Small intestine (tissue), 16 donors: ENCODE measurements at places on chromosomes 16 and 17. TPM values are rescaled to one million over a fixed set of nuclear protein-coding genes. Genes with fewer than 3 reads are reported as not detected.

DNA sequence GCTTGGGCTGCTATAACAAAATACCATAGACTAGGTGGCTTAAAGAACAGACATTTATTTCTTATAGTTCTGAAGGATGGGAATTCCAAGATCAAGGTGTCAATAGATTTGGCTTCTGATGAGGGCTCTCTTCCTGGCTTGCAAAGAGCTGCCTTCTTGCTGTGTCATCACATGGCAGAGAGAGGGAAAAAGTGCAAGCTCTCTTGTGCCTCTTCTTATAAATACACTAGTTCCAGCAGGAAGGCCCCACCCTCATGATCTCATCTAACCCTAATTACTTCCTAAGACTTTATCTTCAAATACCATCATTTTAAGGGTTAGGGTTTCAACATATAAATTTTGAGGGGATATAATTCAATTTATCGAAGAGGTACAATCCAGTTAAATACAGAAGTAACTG is 30.6 kb downstream of the ABCA9 start:
- no peaks in the 10 kb centered on the region for H3K4me1 ChIP-seq
- H3K27ac ChIP-seq, result no peak overlapping the region
- no peak for DNase-seq
- H3K27me3 ChIP-seq, result no peaks in the 10 kb centered on the region
- no peaks in the 10 kb centered on the region for H3K36me3 ChIP-seq
- no peak overlapping the region for H3K4me3 ChIP-seq

DNA sequence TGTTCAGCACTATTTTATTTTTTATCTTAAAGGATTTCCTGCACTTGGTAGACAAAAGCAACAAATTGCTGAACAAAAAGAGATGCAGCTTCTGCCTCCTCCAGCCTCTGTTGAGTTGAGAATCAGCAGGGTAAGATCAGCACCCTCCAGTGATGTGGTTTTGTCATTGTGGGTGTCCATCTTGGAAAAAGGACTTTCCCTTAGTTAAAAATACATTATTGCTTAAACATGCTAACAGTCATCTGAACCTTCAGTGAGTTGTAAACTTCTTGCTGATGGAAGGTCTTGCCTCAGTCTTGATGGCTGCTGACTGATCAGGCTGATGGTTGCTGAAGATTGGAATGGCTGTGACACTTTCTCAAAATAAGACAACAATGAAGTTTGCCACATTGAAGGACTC is 101.2 kb downstream of the PHKB start:
- H3K4me1 ChIP-seq, result no peaks in the 10 kb centered on the region
- H3K4me3 ChIP-seq, result no peak overlapping the region
- no peak overlapping the region for H3K27ac ChIP-seq

GRCh38 chr17:55607731-55608341 is 96.6 kb upstream of the SMIM36 start:
- no peak overlapping the region for H3K4me3 ChIP-seq
- DNase-seq, result peak; percentile 8
- H3K27ac ChIP-seq, result no peak overlapping the region

DNA sequence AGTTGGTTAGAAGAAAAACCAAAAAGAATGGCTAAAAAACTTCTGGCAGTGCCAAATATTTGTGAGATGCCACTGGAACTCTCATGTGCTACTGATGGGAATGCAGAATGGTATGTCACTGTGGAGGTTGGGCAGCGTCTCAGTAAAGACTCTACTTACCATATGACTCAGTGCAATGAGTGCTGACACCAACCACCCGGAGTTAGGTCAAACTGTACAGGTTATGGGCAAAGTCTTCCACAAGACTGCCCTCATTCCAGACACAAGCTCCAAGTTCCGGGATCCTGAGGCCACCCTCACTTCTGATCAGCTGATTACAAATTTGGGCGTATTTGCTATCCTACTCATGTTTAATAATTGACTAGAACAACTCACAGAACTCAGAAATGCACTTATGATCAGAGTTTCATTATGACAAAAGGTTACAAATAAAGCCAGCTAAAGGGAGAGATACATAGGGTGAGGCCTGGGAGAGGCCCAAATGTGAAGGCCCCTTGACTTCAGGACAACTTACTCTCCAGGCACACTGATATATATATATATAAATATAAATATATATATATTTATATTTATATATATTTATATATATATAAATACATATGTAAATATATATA is 114.9 kb downstream of the TRIM37 start:
- DNase-seq, result peak; percentile 85
- peak overlapping the region; percentile 59 for H3K27ac ChIP-seq
- H3K36me3 ChIP-seq, result no peaks in the 10 kb centered on the region
- no peaks in the 10 kb centered on the region for H3K27me3 ChIP-seq
- no peaks in the 10 kb centered on the region for H3K4me1 ChIP-seq
- no peak overlapping the region for H3K4me3 ChIP-seq

DNA sequence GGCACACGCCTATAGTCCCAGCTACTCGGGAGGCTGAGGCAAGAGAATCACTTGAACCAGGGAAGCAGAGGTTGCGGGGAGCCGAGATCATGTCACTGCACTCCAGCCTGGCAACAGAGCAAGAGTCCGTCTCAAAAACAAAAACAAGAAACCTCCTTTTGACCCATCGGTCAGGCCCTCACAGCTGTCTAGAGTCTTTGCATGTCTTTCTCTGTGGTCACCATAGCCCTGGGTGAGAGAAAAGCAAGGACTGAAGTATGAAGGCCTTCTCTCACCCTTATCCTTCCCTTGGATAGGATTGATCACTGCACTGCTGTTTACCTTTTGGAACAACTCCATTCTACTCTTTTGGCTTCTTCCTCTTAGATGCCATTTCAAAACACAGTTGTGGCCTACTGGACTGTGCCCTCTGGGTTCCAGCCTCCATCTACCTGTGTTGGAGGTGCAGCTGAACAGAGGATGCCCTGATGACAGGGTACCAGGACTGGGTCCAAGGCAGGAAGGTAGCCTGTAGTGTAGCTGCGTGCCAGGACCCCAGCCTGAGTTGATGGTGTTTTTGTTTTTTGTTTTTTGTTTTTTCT is 37.1 kb downstream of the LDHD start:
- H3K4me3 ChIP-seq, result no peak overlapping the region
- no peaks in the 10 kb centered on the region for H3K36me3 ChIP-seq
- no peak for DNase-seq
- H3K27ac ChIP-seq, result no peak overlapping the region
- no peaks in the 10 kb centered on the region for H3K27me3 ChIP-seq

DNA sequence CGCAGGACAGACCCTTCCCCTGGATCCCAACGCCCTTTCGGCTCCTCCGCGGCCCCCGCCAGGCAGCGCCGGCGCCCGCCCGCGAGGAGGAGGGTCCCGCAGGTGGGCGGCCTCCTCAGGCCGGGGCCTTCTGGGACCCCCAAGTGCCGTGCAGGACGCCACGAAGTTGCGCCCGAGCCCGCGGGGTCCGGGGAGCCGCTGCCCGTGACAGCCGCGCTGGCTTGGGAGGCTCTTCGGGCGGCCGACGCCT is 504 bp downstream of the ERN1 start:
- no peaks in the 10 kb centered on the region for H3K27me3 ChIP-seq
- H3K4me3 ChIP-seq, result peak overlapping the region; percentile 69
- H3K4me1 ChIP-seq, result peaks cover 28% of the 10 kb centered on the region
- H3K36me3 ChIP-seq, result no peaks in the 10 kb centered on the region
- DNase-seq, result no peak

GRCh38 chr16:50574745-50575136 is 26.5 kb downstream of the NKD1 start:
- H3K36me3 ChIP-seq, result no peaks in the 10 kb centered on the region
- DNase-seq, result no peak
- no peaks in the 10 kb centered on the region for H3K4me1 ChIP-seq
- peak overlapping the region; percentile 48 for H3K27ac ChIP-seq

DNA sequence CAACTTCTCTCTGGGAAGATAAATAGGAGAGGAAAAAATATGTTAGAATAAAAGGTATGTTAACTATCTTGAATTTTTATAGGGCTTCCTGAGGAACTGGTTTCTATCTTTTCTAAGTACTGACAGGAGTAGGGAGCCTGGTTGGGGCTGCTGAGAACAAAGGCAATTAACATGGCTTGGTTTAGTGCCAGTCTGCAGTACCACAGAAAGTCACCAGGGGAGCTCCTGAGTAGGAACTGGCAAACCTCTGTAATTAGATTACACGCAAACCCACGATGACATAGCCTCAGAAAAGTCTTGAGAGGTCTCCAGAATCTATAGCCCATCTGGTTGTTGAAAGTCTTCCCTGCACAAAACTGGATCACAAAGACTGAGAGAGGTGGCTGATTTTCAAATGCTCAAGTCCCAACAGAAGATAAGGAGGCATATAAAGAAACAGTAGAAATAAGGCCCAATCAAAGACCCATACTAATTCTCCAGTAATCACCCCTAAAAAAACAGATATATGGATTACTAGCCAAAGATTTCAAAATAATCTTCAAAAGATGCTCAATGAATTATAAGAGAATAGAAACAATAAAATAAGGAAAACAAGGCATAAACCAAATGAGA is 11.7 kb upstream of the CNTNAP4 start:
- H3K4me3 ChIP-seq, result no peak overlapping the region
- H3K27me3 ChIP-seq, result no peaks in the 10 kb centered on the region
- H3K27ac ChIP-seq, result no peak overlapping the region
- H3K4me1 ChIP-seq, result no peaks in the 10 kb centered on the region

DNA sequence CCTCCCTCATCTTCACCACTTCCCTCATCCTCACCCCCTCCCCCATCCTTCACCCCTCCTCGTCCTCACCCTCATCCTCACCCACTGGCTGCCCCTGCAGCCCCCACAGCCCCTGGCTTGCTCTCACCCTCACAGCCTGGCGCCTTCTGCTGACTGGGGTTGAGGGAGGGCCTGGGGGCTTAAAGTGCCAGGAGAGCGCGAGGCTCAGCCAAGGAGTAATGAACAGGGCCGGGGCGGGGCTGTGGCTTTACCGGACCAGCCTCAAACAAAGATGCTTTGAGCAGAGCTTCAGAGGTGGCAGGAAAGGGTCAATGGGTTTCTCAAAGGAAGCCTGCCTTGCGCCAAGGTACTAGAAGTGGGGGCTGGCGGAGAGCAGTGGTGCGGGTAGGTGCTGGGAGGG is at the start of gene PRSS33:
Gene PRSS33, minus strand, starts transcription at position 155 of the 400 bp plus-strand sequence. CDS start 1,013 bp downstream, outside the sequence.
- no peaks in the 10 kb centered on the region for H3K4me1 ChIP-seq
- peaks cover 18% of the 10 kb centered on the region for H3K27me3 ChIP-seq
- no peak for DNase-seq
- no peak within 1 kb of the TSS for H3K27ac ChIP-seq
- H3K4me3 ChIP-seq, result no peak within 1 kb of the TSS

- H3K27ac ChIP-seq, result no peak overlapping the region
- H3K27me3 ChIP-seq, result no peaks in the 10 kb centered on the region
- DNase-seq, result no peak
- H3K36me3 ChIP-seq, result no peaks in the 10 kb centered on the region
- no peaks in the 10 kb centered on the region for H3K4me1 ChIP-seq
These were observed 24.9 kb downstream of the HYDIN start for GRCh38 chr16:71205482-71206131.

- peaks cover 15% of the 10 kb centered on the region for H3K4me1 ChIP-seq
- DNase-seq, result peak; percentile 81
- no peaks in the 10 kb centered on the region for H3K36me3 ChIP-seq
These were observed 14.2 kb upstream of the RIPOR1 start for GRCh38 chr16:67514382-67514828.

- H3K27ac ChIP-seq, result no peak overlapping the region
- no peaks in the 10 kb centered on the region for H3K4me1 ChIP-seq
- no peaks in the 10 kb centered on the region for H3K27me3 ChIP-seq
- no peak overlapping the region for H3K4me3 ChIP-seq
These were observed 41.1 kb downstream of the CFAP20 start for GRCh38 chr16:58088091-58088490.

GRCh38 chr17:37092071-37092470 is 143.3 kb downstream of the AATF start:
- H3K4me1 ChIP-seq, result peaks cover 64% of the 10 kb centered on the region
- peaks cover 36% of the 10 kb centered on the region for H3K36me3 ChIP-seq
- H3K27ac ChIP-seq, result peak overlapping the region; percentile 75
- H3K4me3 ChIP-seq, result no peak overlapping the region
- no peaks in the 10 kb centered on the region for H3K27me3 ChIP-seq

DNA sequence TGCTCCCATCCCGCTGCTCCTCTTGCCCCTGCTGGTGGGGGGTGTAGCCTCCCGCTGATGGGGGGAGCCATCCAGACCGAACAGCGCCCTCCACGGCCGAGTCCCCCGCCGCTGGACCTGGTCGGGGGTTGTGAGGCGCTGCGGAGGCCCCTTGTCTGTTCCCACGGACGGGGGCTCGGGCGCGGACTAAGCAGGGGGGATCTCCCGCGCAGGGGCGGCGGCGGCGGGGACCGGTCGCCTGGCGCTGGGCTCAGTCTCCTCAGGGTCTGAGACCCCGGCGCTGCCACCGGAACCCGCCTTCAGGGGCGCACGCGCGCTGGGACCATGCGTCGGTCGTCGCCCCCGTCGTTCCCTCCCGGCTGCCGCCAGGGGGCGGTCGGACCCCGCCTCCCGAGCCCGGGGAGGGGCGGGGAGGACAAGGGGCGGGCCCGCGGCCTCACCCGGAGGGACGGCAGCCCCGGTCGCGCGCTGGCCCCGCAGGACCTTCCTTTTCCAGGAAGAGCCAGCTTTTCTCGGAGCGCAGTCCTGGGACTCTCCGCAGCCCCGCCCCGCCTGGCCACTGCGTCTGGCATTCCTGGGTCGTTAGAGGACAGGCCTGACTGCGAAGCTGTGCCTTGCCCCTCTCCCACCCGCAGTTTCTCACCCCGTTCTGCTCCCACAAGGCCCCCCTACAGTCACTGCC is 6.3 kb upstream of the IL32 start:
- peaks cover 10% of the 10 kb centered on the region for H3K36me3 ChIP-seq
- peaks cover 4% of the 10 kb centered on the region for H3K4me1 ChIP-seq
- H3K27me3 ChIP-seq, result no peaks in the 10 kb centered on the region
- H3K27ac ChIP-seq, result peak overlapping the region; percentile 90
- DNase-seq, result peak; percentile 96

DNA sequence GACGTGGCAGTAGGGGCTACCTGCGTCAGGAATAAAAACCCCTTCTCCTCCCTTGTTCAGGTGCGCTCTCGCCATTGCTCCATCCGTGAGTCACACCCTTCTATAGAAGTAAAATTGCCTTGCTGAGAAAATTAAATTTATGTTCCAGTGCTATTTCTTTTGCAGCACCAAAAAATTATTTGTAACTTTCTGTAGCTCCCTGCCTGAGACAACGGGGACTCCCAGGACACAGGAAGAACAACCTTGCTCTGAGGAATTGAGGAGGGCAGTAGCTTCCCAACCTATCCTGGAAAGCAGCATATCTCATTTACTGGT is 85.4 kb downstream of the EMP2 start:
- H3K4me1 ChIP-seq, result no peaks in the 10 kb centered on the region
- H3K4me3 ChIP-seq, result no peak overlapping the region
- H3K27me3 ChIP-seq, result no peaks in the 10 kb centered on the region
- no peaks in the 10 kb centered on the region for H3K36me3 ChIP-seq
- H3K27ac ChIP-seq, result no peak overlapping the region

- no peaks in the 10 kb centered on the region for H3K27me3 ChIP-seq
- peak overlapping the region; percentile 86 for H3K27ac ChIP-seq
- no peaks in the 10 kb centered on the region for H3K36me3 ChIP-seq
- DNase-seq, result peak; percentile 44
- H3K4me3 ChIP-seq, result peak overlapping the region; percentile 93
These were observed 680 bp downstream of the SKA2 start for GRCh38 chr17:59154292-59154720.

The TPPP3 gene
- polyA plus RNA-seq, result 19.9 TPM

The GP1BA gene
- polyA plus RNA-seq, result 1.4 TPM

The SLC16A13 gene
- polyA plus RNA-seq, result 8.0 TPM

The ERN1 gene
- polyA plus RNA-seq, result 10.3 TPM

The CDH1 gene
- polyA plus RNA-seq, result 366 TPM

The PRDM7 gene
- polyA plus RNA-seq, result 0.01 TPM

The PKMYT1 gene
- 3.2 TPM for polyA plus RNA-seq

The KRT39 gene
- polyA plus RNA-seq, result 0.04 TPM

The KRTAP4-3 gene
- polyA plus RNA-seq, result not detected
